Spinal cord (tissue), 10 donors: ENCODE measurements at places on chromosomes 11 and 22. TPM values are rescaled to one million over a fixed set of nuclear protein-coding genes. Genes with fewer than 3 reads are reported as not detected.

Gene CASP5
- polyA plus RNA-seq, result not detected

Gene RBMXL2
- 1.5 TPM for polyA plus RNA-seq

Gene GRAP2
- polyA plus RNA-seq, result 0.48 TPM

Gene SLC29A2
- 9.1 TPM for polyA plus RNA-seq

Gene ADM2
- 0.11 TPM for polyA plus RNA-seq

Gene MPPED2
- 71.0 TPM for polyA plus RNA-seq

Gene TMA7B
- not detected for polyA plus RNA-seq

Gene SCT
- polyA plus RNA-seq, result not detected

Gene TEX12
- polyA plus RNA-seq, result 0.14 TPM

Gene KCNQ1OT1
- polyA plus RNA-seq, result 1.1 TPM

Gene C22orf23
- polyA plus RNA-seq, result 18.8 TPM

Gene SCO2
- 7.3 TPM for polyA plus RNA-seq

Gene OTOG
- polyA plus RNA-seq, result 0.23 TPM

Gene DDTL
- polyA plus RNA-seq, result 7.5 TPM

Gene IGLL1
- not detected for polyA plus RNA-seq

Gene BDNF
- polyA plus RNA-seq, result 2.0 TPM

Gene ACAD8
- polyA plus RNA-seq, result 43.2 TPM

Gene OR8G5
- polyA plus RNA-seq, result not detected

Gene DRD2
- polyA plus RNA-seq, result 12.0 TPM

Gene TMEM151A
- 50.9 TPM for polyA plus RNA-seq

Gene SLC22A25
- 0.12 TPM for polyA plus RNA-seq

Gene SBF2
- 50.3 TPM for polyA plus RNA-seq
